ENCODE measurements at places on chromosomes 16 and 17.

- DNase-seq = no peak
Measured at GRCh38 chr16:86180780-86181179, 281.8 kb downstream of the IRF8 start.

- no peak for DNase-seq
Measured at GRCh38 chr17:45030733-45031132, 20.7 kb downstream of the DCAKD start.

GRCh38 chr17:82613283-82614094, 34.8 kb downstream of the WDR45B start:
- DNase-seq = no peak

- DNase-seq = no peak
Measured at GRCh38 chr17:29148257-29148789, 31.9 kb downstream of the MYO18A start.

DNA sequence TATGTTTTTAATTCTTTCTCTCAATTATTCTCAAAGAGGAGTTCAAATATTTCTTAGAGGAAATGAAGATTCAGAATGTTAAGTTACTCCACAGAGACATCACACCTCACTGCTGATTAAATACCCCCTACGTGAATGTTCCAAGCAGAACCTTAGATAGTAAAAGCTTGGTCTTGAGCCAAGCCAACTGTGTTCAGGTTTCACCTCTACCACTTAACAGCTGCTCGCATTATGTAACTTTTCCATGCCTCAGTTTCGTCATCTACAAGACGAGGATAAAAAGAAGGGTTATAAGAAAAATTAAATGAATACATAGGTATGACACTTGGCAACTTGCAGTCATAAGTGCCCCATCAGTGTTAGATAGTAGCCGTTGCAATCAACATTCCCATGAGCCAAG, 356.2 kb downstream of the RBFOX1 start:
- DNase-seq = no peak

- DNase-seq = no peak
Measured at GRCh38 chr16:4067262-4068001, 48.8 kb downstream of the ADCY9 start.

DNA sequence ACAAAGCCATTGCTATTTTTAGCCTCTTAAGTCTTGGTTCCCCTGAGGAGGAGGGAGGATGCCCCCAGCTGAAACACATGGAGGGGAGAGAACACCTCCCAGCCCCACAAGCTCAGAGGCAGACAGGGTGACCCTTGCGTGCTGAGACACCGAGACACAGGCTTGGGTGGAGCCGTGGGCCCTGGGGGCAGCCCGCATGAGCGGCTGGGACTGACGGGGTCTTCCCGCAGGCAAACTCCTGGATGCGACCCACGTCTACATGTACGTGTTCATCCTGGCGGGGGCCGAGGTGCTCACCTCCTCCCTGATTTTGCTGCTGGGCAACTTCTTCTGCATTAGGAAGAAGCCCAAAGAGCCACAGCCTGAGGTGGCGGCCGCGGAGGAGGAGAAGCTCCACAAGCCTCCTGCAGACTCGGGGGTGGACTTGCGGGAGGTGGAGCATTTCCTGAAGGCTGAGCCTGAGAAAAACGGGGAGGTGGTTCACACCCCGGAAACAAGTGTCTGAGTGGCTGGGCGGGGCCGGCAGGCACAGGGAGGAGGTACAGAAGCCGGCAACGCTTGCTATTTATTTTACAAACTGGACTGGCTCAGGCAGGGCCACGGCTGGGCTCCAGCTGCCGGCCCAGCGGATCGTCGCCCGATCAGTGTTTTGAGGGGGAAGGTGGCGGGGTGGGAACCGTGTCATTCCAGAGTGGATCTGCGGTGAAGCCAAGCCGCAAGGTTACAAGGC, 9.8 kb downstream of the SLC16A3 start:
- peak; percentile 59 for DNase-seq

DNA sequence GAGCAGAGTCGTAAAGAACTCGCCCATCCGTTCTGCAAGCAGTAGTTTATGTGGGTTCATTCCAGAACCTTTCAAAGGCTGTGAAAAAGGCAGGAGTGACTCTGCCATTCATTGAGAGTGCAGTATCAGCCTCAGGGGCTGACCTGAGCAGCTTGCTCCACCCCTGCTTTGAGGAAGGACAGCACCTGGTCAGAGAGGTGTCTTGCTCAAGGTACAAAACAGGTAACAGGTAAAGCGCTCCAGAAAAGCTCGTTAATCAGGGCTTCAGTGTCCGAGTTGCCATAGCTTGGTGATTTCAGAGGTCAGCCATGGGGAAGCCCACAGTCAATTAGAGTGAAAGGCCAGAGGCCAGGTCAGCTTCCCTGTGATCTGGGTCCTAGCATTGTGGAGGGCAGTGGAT, 251.1 kb downstream of the ABCC12 start:
- DNase-seq = no peak

All from activated T-helper 1 cell treated with Interleukin-2 at 50 U/mL for 16 hours (primary cell).